Right renal cortex interstitium (tissue), 3 donors: ENCODE measurements at places on chromosomes 5 and 9.

DNA sequence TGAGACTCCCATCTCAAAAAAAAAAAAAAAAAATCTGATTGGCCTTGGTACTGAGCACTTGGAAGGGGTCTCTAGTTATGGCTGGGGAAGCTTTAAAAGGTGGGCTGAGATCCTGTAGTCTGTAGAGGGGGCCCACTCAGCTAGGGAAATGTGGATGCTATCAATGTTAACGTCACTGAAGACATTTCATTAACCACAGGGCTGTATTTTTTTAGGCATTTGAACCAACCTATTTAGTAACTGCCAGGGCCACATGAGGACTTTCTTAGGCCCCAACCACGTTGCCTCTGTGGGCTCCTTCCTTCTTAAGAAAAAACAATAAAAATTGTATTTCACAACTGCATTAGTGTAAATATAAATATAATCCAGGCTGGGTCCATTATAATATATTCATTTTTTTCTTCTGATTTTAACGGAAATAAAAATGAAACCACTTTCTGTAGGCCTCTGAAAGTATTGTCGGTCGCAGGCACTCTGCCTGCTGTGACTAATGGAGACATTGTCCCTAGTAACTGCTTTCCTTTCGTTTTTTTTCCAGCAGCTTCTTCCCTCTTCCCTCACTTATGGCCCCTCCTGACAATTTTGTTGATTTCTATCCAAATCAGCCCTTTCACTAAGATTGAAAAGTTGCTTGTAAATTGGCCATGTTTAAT is 71.6 kb downstream of the GCNT1 start:
- DNase-seq = no peak

- DNase-seq = no peak
These were observed 1.5 kb downstream of the CDC42SE2 start for GRCh38 chr5:131265311-131265803.

DNA sequence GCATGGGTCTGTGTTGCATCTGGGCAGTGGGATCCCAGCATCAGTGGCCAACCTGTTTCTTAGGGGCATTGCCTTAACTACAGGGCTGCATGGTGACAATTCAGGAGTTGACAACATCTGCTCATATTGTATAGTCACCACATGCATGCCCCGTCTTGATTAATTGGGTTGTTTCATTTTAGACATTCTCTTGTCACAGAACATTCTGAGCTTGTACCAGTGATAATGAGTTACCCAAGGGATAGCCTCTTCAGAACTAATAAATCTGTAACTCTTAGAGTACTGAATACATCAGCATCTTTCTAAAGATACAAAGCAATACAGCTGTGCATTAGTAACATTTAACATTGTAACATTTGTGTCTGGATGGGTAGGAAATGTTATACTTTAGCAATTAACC is 426.5 kb upstream of the CD180 start:
- DNase-seq = no peak

- DNase-seq = no peak
These were observed 62.5 kb upstream of the PSD2 start for GRCh38 chr5:139733010-139733688.

DNA sequence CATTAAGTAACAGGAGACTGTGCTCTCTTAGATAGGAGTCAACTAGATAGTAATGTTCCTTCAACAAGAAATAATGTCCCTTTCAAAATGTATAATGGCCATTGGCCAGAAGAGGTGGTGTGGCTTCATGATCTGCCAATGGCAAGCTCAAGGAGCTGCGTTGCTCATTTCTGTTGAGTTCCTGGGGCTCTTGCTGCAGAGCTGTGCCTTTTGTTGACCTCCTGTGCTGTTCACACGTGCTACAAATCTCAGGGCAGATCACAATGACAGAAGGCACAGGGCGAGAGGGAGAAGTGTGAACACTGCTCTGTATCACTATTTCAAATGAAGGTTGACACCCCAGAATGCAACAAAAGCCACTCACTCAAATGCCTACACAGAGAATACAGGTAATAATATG is 16.0 kb upstream of the TBC1D2 start:
- DNase-seq = no peak

DNA sequence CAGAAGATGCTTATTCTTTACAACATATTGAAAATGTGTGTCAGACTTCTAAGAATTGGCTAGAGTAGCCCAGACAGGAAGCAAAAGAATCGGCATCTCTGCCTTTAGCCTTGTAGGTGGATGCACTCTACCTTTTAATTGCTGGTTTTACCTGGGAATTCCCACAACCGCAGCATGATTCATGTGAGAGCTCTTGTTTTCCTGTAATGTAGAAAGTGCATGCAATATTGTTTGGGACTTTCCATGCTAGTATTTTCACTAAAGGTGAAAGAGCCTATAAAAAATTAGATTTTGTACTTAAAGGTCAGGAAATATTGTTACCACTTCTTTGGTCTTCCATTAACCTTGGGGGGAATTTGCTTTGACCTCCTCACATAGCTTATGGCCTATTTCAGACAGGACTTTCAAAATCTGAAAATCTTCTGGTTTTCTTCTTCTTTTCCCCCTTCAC is 89.8 kb downstream of the NTRK2 start:
- no peak for DNase-seq

DNA sequence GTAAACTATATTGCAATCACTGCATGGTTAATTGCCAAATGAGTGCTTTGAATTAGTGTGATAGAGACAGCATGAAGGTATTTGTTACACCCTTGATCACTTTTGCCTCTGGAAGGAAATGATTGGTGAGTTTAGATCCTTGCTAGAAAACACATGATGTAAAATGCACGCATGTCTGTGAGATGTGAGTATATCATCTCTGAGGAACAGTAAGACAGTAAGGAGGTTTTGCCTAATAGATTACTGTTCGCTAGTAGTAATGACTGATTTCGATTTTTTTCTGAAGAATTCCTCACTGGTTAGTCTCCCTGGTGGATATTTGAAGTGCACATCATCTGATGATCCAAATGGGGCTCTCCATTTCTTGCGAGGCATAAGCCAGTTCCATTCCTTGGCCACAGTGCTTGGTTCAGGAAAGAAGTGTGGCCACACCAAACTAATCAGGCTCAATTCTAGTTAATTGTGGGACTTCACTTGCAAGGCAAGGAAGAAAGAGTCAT is 156.4 kb upstream of the ADRA1B start:
- DNase-seq = no peak

GRCh38 chr5:79771387-79771786 is 81.8 kb downstream of the CMYA5 start:
- DNase-seq = no peak

- no peak for DNase-seq
These were observed 21.8 kb downstream of the CTNNAL1 start for GRCh38 chr9:108991479-108991878.

DNA sequence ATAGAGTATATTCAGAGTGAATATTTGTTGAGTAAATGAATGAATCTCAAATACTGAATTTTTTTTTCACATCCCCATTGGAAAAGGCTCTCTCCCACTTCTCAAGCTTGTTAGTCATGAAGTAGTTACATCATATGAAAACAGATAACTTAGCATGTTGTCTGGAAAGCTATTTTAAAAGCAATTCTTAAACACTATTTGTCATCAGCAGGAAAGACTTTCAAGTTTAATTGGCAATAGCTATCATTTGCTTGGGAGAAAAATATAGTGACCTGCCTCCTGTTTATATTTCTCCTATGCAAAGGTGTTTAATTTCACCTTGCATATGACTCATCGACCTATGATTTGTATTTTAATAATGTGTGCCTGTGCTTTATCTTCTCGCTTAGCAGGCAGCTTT is 499.8 kb upstream of the GRIA1 start:
- no peak for DNase-seq

DNA sequence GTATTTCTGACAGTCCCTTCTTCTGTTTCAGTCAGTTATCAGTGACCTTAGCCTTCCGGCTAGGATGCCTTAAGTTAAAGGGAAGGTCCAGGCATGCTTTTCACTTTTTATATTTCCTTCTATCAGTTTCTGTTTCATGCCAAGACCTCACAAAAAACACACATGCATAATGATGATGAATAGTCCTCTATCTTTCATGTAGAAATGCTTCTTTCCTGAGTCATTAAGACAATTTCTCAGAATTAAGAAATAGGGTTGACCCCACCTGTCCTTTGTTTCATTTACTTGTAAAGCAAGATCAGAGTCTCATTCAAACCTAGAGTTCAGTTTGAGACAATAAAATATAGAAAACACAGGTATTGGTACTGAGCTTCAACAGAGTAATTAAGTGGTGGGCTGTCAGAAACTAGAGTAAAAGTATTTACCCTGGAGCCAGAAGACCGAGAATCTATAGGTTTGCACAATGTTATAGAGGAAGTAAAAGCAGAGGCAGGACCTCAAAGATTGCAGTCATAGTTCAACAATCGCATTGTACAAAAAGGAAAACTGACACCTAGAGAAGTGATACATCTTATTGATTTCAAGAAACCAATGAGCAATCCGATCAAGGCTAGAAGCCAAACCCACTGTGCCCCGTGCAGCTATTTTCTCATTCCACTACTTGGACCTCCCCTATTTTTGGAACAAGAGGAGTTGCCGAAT is 118.7 kb upstream of the PUM3 start:
- no peak for DNase-seq
